ENCODE measurements at places on chromosomes 11 and 22. TPM values are rescaled to one million over a fixed set of nuclear protein-coding genes. Genes with fewer than 3 reads are reported as not detected.

Gene TTC36
- total RNA-seq: 0.73 TPM

Gene ROBO4
- not detected for total RNA-seq

Gene DNAJB7
- not detected for total RNA-seq

Gene MPST
- 19.5 TPM for total RNA-seq

Gene SHANK3
- total RNA-seq: not detected

Gene NXPE1
- not detected for total RNA-seq

Gene BEST1
- total RNA-seq: 0.78 TPM

Gene OR52I1
- not detected for total RNA-seq

Gene NRIP3
- total RNA-seq: 0.56 TPM

Gene HTR3A
- 13.8 TPM for total RNA-seq

Gene SCUBE1
- not detected for total RNA-seq

Gene TMEM126B
- 37.2 TPM for total RNA-seq

Gene RPS6KA4
- 24.2 TPM for total RNA-seq

Gene RAG2
- total RNA-seq: not detected

Gene OR8A1
- total RNA-seq: not detected

Gene NCF4
- total RNA-seq: 117 TPM

Gene TMEM132A
- total RNA-seq: 13.8 TPM

Gene SCGB1D2
- not detected for total RNA-seq

Gene KCNQ1OT1
- 0.89 TPM for total RNA-seq
